Iris pigment epithelial cell (primary cell): ENCODE measurements at places on chromosomes 1 and 21.

- DNase-seq, result peak; percentile 55
These were observed 127.8 kb downstream of the NRDC start for GRCh38 chr1:51750729-51751128.

DNA sequence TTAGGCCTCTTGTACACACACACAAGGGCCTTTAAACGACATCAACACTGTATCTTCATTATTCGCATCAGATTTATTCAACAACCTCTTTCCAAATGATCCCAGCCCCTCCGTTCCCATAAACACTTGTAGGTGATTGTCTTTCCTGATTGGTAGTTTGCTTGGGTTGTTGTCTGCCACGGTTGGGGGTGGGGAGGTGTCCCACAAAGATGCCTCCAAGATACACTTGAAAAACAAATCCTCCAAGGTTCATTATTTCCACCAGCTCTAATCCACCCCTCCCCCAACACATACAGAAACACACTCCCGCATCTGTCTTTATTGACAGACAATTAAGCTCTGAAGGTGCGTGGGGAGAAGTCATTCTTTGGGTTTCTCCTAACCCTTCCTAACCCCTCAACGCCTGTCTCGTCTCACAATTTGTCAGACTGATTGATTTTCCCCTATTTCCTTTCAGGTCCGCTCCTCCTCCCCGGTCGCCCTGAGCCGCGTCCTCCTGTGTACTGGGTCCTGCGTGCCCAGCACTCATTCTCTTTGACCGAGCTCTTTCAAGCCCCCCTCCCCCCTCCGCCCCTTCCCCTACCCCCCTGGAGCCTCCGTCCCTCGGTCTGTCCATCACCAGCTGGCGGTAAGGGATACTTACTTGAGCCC lies 1.4 kb downstream of the WDR26 start:
- peak; percentile 40 for DNase-seq

GRCh38 chr1:224472806-224473205 lies 38.2 kb upstream of the WDR26 start:
- no peak for DNase-seq

DNA sequence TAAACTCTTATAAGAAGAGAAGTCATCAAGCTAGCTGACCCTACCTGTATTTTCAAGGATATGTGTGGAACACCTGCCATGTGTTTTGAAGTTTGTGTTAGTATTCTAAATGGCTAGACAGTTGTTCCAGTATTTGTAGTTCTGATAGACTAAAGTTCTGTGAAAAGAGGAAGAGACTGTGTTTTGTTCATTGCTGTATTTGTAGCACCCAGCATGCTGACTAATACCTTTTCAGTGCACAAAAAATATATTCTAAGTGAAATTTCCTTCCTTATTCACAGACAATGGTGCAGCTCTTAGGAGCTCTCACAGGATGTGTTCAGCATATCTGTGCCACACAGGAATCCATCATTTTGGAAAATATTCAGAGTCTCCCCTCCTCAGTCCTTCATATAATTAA lies 8.2 kb upstream of the METTL18 start:
- no peak for DNase-seq

DNA sequence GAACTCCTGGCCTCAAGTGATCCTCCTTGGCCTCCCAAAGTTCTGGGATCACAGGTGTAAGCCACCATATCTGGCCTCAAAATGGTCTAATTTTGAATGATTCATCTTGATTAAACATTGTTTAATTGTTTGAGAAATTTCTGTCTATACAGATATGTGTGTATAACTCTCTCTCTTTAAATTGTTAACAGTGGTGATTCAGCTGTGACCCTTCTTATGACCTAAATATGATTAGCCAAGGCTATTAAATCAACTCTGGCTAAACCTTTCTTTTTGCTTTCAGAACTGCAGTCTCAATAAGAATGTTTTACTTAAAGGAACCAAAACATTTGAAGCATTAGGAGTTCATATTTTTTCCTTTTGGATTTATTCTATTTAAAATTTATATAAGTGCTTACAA lies 19.2 kb upstream of the B3GALT5 start:
- peak; percentile 26 for DNase-seq

DNA sequence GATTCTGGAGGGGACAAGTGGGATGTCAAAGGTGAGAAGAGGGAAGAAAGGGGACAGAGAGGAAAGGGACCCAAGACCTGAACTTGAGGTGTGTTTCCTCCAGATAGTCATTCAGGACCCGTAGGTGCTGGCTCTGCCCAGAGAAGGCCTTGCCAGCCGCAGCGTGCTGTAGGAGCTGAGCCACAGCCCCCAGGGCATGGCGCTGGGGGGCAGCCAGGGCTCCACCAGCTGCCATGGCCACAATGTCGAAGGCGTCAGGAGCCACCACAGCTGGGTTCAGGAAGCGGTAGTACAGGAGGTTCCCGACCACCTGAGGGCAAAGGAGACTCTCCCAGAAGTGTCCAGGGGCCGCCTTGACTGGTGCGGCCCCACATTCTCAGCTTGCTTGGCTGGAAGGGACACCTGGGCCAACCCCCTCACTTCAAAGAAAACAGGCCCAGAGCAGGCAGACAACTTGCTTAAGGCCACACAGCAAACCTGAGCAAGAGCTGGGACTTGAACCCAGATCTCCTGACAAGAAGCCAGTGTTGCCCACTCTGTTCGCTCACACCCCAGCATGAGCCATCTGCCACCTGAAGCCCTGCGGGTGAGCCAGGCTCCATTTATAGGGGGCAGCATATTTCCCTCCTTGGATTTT lies 34.0 kb upstream of the MEF2D start:
- DNase-seq, result no peak

DNA sequence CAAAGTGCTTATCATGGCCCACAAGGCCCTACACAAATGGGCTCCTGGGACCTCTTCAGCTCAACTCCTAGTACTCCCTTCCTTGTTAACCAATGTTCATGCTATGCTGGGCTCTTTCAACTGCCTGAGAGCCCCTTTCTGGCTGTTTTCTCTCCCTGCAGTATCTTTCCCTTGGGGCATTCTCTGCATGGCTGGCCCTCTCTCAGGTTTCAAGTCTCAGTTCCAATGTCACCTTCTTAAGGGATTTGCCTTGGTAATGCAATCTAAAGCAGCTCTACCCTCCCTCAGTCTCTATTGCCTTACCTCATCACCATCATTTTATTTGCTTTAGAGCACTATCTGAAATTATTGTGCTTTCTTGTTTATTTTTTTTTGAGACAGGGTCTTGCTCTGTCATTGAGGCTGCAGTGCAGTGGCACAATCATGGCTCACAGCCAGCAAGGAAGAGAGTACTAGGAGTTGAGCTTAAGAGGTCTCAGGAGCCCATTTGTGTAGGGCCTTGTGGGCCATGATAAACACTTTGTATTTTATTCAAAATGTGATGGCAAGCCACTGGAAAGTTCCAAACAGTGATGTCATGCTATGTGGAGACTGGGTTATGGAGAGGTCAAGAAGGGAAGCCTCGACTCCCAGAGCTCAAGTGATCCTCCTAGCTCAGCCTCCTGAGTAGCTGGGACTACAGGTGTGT lies 63.4 kb upstream of the SRSF10 start:
- DNase-seq, result no peak

DNA sequence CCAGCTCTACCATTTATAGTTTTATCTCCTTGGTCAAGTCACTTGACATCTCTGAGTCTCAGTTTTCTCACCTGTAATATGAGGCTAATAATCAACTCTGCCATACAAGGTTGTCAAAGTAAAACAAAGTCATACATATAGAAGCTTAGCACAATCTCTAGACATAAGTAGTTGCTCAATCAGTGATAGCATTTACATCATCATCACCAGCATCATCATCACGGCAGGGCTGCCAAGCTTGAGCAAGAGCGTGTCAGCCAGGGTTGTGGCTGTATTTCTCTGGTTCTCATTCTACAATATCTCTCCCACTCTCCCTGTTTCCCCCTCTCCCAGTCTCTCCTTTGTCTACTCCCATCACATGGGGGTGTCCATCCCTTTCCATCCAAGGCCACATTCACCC lies 41.7 kb upstream of the COA6 start:
- DNase-seq, result peak; percentile 68

DNA sequence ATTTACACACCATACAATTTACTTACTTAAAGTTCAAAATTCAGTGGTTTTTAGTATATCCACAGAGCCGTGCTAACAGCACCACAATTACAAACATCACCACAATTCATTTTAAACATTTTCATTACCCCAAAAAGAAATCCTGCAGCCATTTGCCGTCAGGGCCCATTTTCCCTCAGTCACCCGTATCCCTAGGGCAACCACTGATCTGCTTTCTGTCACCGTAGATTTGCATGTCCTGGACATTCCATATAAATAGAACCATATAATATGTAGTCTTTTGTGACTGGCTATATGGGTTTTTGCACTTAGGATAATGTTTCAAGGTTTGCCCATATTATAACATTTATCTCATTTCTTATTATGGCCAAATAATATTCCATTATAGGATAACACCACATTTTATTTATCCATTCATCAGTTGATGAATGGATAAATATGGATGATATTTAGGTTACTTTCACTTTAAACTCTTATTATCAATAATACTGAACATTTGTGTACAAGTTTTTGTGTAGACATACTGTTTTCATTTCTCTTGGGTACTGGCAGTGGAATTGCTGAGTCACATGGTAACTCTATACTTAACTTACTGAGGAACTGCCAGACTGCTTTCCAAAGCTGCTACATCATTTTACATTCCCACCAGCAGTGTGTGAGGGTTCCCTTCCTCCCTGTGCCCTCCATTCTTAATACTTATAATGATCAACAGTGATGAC lies 68.9 kb downstream of the ST3GAL3 start:
- DNase-seq, result peak; percentile 90

DNA sequence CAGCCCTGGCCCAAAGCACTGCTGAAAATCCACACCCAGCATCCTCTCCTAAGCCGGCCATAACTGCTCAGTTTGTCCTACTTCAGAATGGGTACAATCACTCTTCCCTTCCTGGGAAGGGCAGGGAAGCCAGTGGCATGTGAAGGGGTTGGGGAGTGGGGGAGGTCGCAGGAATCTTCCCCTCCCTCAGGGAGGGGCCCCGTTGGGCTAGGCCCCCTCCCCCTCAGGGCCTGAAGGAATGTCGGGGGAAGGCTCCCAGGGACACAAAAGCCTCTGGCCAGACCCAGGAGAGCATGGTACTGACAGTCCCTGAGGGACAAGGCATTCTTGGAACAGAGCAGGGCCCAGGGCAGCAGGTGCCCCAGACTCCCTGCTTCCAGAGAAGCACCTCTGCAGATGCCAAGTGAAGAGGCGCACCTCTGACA lies 1.2 kb downstream of the ELOVL1 start:
- DNase-seq, result no peak

DNA sequence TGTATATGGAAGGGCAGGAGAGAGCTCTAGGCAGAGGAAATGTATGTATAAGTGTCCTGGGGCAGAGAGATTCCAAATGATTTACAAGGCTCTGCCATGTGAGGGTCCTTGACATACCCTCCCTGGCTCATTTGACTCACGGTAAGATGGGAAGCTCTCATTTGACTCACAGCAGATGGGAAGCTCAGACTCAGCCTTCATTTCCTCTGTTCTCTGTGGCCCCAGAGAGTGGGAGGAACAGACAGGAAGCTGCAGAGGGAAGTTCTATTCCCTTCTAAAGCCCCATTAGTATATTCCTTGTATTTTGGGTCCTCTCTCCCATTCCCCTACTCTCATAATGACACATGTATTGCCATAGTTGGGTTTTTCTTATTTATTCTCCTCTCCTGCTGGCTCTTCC lies 44.9 kb downstream of the FOXD2 start:
- peak; percentile 9 for DNase-seq

DNA sequence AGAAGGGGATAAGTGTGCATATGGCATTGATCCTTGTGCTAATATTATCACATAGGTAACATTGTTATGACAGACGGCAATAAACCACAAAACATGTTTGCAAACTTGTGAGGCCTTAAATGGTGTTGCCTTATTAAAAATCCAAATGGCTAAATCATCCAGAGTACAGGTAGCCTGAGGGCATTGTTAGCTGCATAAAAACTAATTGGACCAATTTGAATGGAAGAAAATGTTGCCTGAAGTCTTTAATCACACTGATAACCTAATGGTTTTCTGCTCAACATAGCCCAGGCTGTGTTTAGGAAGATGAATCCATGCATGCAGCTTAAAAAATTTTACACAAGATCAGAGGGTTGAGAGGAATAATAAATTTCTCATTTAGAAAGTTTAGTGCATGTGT lies 19.4 kb upstream of the LRRC53 start:
- DNase-seq, result no peak

GRCh38 chr1:225343618-225344017 lies 84.2 kb downstream of the LBR start:
- peak; percentile 18 for DNase-seq

- DNase-seq, result no peak
These were observed 4.4 kb downstream of the CENPS start for GRCh38 chr1:10434590-10434989.

- no peak for DNase-seq
These were observed 323.0 kb downstream of the PLPP3 start for GRCh38 chr1:56256153-56257000.

GRCh38 chr1:3940081-3940753 lies 40.1 kb upstream of the C1orf174 start:
- no peak for DNase-seq

- DNase-seq, result no peak
These were observed 649 bp downstream of the PTPN7 start for GRCh38 chr1:202159534-202160371.

GRCh38 chr1:243549108-243549507 lies 293.3 kb downstream of the SDCCAG8 start:
- peak; percentile 93 for DNase-seq

- DNase-seq, result peak; percentile 89
These were observed 470.2 kb downstream of the CAMTA1 start for GRCh38 chr1:7255303-7256058.

DNA sequence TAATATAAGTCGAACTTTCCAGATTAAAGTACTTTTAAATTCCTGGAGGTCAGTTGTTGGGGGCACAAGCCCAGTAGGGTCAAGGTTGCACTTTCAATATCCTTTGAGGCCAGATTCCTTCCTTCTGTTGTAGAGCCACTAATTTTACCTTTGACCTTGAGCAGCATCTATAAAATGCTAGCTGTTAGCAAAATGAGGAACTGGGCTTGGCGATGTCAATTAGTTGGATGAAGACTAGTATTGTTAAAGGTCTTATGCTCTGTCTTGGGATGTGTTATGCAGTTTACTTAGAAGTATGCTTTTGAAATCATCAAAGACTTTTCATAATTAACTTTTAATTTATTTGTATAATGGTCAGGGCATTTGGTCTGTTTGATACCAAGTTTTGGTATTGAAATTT lies 425.9 kb upstream of the PROX1 start:
- no peak for DNase-seq

DNA sequence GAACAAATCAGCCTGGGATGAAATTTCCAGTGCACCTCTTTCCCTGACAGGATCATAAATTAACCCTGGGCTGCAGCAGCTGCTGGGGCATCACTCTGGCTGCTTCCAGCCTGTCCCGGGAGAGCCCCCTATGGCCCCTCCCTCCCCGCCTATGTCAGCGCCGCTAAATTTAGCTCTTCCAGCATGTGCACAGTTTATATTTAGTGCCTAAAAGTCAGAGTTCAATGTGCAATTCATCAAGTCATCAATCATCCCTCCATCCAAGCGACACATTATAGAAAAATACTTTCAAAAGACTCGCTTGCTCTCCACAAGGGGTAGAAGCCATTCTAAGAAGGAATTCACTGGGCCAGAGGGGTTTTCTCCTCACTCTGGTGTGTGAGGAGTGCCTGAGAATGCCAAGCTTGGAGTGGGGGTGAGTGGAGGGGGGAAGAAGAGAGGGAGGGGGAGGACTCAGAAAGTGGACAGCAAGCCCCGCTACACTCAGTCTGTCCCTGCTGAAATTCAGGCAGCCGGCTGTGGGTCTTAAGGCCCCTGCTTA lies 37.4 kb downstream of the XCL1 start:
- DNase-seq, result no peak
